ENCODE measurements at places on chromosomes 16 and 17. TPM values are rescaled to one million over a fixed set of nuclear protein-coding genes. Genes with fewer than 3 reads are reported as not detected.

The ERAL1 gene
- 55.6 TPM for total RNA-seq

The TMEM100 gene
- 2.6 TPM for total RNA-seq

The CHD9NB gene
- total RNA-seq, result not detected

DNA sequence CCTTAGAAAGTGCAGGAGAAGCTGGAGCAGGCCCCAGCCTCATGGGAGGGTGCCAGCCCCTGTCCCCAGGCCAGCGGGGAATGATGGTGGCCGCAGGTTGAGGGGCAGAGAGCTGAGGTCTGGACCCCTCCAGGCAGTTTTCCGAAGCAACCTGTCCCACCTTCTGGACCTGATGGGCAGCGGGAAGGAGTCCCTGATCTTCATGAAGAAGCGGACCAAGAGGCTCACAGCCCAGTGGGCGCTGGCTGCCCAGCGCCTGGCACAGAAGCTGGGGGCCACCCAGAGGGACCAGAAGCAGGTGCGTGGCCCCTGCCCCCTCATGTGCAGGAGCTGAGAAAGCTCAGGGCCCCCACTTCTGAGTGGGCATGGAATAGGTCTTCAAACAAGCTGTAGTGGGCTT, 36.8 kb downstream of the MGAT5B start:
- no peak for DNase-seq

GRCh38 chr16:88760424-88761142, 24.4 kb downstream of the PIEZO1 start:
- no peak for DNase-seq

Measured in SJSA1 (cell line).